Stimulated activated CD4-positive, alpha-beta T cell treated with anti-CD3 and anti-CD28 coated beads, Interleukin-1b, Interleukin-23, amount 100 ng/mL, for 1 hour (primary cell): ENCODE measurements at places on chromosomes 5 and 9.
A peak's percentile ranks its signal among the peaks of the same experiment; 100 is the strongest.

DNA sequence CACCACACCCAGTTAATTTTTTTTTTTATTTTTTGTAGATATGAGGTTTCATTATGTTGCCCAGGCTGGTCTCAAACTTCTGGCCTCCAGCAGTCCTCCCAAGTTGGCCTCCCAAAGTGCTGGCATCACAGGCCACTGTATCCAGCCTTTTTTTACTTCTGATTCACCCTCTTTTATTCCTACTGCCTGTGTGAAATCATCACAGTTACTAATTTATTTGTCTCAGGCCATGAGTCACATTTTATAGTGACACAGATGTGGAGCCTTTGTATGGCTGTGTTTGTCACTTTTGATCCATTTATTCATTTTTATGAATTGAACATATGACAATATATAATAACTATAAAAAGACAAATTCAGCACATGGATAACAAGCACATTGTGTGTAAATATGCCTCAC, 67.1 kb upstream of the SNX2 start:
- no peak for DNase-seq

DNA sequence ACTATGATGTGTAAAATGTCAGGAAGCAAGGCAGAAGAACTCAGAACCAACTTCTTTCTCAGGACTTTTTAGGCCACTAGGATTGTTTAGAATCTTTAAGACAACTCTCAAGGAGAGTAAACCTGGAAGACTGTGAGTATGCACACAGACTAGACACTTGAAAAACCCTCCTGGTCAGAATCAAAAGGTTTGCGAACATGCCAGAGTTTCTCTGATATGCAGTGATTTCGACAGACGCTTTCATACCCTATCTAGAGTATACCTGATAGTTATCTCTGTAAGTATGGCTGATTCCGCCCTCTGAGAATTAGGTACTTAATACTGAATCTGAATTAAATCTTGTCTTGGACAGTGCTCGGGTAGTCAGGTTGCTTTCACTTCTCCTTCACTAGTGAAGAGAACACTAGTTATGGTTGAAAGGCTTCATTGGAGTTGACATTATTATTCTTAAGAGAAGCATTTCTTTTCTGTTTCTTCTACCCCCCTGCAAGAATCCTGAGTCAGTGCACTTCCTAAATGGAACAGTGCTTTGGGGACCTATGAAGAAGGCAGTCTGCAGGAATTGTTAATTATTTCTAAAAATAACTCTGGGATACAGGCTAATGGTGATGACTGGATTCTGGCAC, 158.1 kb downstream of the HACD4 start:
- DNase-seq, result no peak

DNA sequence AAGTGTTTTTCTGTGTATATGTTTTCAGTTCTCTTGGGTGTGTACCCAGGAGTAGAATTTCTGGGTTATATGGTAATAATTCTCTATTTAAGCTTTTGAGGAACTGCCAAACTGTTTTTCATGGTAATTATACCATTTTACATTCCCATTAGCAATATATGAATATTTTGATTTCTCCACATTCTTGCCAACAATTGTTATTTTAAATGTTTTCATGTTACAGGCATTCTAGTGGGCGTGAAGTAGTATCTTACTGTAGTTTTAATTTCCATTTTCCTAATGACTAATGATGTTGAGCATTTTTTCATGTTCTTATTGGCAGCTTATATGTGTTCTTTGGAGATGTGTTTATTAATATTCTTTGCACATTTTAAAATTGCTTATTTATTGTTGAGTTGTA, 199.5 kb downstream of the FER start:
- DNase-seq, result no peak

GRCh38 chr5:181191526-181192336, 13.3 kb downstream of the TRIM7 start:
- peak; percentile 88 for DNase-seq

- no peak for DNase-seq
Observed at GRCh38 chr5:147685993-147686392, 96.5 kb downstream of the JAKMIP2 start.

- no peak for DNase-seq
Observed at GRCh38 chr5:1782385-1783215, 17.0 kb downstream of the MRPL36 start.

DNA sequence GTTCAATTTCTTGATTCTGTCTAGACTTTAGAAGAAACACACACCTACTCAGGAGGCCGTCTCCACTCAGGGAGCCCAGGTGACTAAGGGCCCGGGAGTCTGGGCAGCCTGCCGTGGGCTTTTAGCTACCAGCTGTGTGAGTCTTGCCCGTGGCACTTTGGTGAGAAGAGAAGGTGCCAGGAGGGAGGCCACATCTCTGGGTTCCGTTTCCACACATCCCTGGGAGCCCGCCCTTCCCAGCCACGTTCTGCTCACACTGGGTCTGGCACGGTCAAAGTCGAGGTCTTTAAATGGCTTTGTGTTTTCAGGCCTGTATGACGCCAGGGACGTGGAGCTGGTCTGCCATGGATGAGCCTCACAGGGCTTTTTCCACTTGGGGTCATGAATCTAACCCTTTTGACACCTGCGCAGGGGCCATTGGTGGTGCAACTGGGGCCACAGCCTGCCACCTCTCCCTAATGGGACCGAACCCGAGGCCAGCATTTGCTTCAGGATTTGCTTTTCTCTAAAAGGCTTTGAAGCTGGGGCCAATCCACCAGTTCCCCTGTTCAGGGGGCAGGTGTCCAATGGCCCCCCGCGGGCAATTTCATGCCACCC, 17.2 kb upstream of the FCN2 start:
- no peak for DNase-seq

DNA sequence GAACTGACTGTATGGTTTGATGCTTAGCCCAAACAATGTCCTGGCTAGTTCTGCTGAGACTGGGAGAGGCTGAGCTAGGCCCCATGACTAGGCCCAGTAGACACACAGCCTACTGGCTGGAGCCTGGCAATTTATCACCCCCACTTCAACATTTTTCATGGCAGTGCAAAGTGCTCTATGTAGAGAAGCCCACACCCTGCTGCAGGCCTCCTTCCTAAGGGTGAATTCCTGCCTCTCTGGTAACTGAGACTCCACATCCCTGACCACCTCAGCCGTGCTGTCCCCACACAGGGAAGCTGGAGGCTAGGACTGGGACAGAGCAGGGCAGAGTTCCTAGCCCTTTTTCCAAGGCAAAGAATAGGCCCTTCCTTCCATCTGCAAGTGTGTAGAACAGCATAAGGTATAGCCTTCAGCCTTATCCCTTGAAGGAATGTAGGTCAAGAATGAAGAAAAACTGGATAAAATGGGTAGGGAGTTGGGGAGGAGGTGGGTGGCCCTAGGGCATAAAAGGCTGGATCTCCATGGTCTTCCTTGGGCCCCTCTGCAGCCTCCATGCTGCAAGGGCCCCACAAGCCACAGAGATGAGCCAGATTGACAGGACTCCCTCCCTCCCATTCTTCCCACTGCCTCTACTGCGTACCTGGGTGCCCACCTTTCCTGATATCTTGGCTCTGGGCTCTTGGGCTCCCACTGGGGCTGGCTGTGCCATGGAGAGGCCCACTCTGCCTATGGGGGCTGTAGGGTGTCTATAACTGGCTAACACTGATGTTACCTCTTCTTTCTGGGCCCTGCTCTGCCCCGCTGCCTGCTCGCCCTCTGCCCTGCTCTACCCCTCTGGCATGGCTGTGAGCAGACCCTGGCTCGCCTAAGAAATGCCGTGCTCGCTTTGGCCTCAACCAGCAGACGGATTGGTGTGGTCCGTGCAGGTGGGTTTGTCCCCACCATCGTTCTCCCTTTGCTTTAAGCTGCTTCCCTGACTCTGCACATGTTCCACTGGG, 29.8 kb downstream of the TCF7 start:
- DNase-seq, result no peak

- DNase-seq, result no peak
Observed at GRCh38 chr9:122075135-122076030, 17.7 kb downstream of the TTLL11 start.

GRCh38 chr9:11159318-11159862, 546.6 kb upstream of the PTPRD start:
- DNase-seq, result no peak

GRCh38 chr9:124675261-124676158, 95.6 kb downstream of the NR6A1 start:
- no peak for DNase-seq

DNA sequence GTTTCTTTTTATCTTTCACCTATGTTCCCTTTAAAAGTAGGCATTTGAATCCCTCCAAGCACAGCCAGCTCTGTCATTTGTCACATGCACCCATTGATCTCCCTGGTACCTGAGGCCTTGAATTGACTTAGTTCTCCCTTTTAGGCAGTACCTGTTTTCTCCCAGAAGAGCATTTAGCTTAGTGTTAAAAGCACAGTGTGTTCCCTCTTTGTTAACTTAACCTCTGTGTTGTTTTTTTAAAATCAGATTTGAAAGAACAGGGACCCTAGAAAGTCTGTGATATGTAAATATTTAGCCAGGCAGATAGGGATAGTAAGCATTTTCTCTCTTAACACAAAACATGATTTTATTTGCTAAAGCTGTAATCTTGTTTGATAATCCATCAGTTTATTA, 113.8 kb upstream of the SPATA31D4 start:
- DNase-seq, result no peak

GRCh38 chr5:111124793-111125192, 32.6 kb downstream of the WDR36 start:
- DNase-seq, result no peak

GRCh38 chr9:81827616-81828296, 100.5 kb upstream of the SPATA31D4 start:
- DNase-seq, result no peak

GRCh38 chr9:90449213-90449925, 193.3 kb downstream of the DIRAS2 start:
- DNase-seq, result no peak

GRCh38 chr5:39256477-39257235, 37.3 kb upstream of the FYB1 start:
- DNase-seq, result no peak

DNA sequence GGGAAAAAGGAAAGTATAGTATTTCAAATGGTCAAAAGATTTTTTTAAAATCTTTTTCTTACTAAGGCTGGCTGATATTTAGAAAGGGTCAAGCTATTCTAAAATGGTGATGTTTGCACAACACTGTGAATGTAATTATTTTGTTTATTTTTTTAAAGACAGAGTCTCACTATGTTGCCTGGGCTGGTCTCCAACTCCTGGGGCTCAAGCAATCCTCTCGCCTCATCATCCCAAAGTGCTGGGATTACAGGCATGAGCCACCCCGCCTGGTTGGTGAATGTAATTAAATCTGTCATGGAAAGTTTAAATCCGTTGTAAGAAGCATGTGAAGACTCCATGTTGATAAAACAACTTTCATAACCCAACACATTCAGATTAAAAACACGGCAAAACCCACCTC, 2.6 kb downstream of the UBTD2 start:
- no peak for DNase-seq

DNA sequence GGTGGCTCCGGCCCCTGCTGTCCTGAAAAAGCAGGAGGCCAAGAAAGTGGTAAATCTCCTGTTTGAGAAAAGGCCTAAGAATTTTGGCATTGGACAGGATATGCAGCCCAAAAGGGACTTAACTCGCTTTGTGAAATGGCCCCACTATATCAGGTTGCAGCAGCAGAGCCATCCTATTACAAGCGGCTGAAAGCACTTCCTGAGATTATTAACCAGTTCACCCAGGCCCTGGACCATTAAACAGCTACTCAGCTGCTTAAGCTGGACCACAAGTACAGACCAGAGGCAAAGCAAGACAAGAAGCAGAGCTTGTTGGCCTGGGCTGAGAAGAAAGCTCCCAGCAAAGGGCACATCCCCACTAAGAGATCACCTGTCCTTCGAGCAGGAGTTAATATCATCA, 89.7 kb downstream of the MLLT3 start:
- DNase-seq, result no peak

GRCh38 chr5:1467341-1468246, 22.4 kb upstream of the SLC6A3 start:
- no peak for DNase-seq

DNA sequence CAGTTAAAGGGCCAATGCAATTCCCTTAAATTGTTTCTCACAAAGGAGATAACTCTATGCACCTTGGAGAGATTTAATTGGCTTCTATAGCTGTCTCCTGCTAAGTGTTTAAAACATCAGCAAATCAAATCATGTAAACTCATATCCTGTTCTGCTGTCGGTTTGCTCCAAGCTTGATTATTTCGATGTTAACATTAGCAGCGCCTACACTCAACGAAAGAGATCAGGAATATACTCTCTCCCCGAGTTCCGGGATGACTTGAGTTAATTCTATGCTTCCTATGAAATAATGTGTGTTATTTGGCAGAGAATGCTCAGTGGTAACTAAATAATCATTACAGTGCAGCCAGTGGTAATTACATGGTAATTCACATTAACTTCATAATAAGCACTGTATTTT, 338.6 kb downstream of the EBF1 start:
- no peak for DNase-seq

DNA sequence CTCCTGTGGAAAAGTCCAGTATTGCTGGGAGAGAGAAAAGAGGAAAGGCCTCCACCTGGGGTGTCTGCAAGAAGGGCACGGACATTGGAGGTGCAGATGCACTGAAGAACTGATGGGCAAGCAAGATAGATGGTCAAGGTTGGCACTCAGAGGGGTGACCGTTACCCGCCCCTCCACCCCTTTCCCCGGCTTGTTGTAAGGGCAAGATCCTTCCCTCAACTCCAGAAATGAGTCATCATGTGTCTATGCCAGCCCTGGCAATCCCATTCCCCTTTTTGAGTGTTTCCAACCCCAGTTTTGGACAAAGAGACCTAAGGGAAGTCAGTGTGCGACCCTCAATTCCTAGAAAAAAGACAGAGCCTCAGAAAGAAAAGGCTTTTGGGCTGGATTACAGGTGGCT, 34.9 kb upstream of the ATP6V1G1 start:
- DNase-seq, result no peak

DNA sequence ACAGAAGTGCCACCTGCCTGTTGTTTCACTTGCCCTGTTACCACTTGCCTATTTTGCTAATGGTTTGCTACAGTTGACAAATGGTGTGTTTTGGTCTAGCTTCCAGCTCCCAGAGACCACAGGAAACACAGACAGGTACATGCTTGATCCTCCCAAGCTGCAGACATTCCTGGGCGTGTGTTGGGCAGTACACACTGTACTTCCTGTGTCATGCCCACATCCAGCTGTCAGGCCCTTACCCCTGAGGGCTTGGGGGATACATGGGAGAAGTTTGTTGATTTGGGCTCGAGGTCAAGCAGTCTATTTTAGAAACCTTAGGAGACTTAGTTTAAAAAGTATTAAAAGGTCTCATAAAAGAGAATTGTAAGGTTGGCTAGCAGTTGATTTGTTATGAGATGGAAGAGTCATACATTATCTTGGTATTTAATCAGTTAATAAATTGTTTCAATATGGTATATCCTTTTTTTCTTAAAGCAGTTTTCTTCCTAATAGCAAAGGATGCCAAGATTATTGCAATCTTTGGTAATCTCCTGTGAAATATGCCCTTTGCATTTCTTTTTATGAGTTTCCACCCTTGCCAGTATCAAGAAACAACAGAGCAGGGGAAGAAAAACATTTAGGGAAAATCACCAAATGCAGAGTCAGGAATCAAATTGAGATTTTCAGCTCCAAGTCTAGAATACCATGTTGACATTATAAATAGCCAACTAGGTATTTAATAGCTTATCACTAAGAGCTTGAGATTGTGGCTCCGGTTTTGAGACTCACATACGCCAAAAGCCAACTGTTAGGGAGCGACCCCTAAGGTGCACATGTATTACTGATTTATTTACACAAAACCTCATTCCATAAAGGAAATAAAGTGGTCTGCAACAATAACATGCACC, 52.3 kb upstream of the CD180 start:
- no peak for DNase-seq

- DNase-seq, result no peak
Observed at GRCh38 chr9:136482046-136482792, 621 bp downstream of the SEC16A start.

- no peak for DNase-seq
Observed at GRCh38 chr5:159588941-159589340, 258.7 kb upstream of the IL12B start.

- no peak for DNase-seq
Observed at GRCh38 chr9:95137587-95138145, 179.8 kb downstream of the FANCC start.
